NCI-H1930 (cell line): ENCODE measurements at places on chromosomes 13 and 19.
A peak's percentile ranks its signal among the peaks of the same experiment; 100 is the strongest.

DNA sequence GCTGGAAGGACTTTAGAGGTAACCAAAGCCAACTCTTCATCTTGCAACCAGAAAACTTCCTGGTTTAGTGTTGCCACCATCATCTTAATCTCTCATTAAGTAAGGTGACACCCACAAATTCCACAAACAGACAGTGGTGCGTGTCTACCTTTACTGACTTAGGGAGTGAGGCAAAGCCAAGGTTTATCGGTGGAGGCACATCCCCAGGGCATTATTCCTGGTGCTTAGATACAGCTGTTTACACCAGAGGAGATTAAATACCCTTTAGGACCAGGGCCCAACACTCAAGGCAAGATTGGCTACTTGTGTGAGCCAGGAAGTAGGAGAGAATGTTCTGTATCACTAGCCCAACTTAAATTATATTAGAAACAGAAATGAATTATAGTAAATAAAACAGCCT is 9.5 kb downstream of the STOML3 start:
- DNase-seq: peak; percentile 40

DNA sequence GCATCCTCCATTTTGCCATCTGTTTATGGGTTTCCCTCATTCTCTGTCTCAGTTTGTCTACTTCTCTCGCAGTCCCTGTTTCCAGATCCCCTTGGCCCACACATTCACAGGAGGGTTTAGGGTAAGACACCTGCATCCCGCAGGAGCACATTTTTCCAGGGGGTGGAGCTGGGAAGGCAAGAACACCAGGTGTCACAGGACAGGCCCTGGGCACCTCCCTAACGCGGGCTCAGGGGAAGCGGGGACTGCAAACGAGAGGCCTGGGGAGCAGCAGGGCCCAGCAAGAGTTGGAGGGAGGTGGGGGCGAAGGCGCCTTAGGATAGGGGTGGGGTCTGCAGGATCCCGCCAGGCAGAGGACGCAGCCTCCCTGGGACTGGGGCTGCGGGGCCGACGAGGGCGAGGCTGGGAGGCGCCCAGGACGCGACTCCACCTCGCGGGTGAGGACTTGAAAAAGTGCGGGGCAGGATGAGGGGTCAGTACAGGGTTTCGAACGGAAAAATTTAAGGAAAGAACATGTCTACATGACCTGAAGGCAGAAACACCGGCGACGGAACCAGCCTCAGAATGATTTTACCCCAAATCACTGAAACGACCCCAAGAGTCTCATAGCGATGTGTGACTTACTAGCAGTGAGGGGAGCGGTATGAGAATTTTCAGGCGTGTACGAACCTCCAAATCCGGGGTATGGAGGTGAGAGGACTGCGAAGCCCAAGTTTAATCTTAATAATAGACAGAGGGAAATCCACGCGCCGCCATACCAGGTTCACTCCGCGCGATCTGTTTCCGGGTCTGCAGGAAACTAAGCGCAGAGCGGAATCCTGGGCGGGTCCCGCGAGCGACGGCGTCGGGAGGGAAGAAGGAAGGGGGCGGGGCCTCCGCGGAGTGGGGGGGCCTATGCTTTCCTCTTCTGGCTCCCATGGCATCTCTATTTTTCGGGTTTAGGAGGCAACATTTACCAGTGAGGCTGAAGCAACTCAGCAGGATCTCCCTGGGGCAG is 7.1 kb upstream of the ERVV-2 start:
- DNase-seq: peak; percentile 79

DNA sequence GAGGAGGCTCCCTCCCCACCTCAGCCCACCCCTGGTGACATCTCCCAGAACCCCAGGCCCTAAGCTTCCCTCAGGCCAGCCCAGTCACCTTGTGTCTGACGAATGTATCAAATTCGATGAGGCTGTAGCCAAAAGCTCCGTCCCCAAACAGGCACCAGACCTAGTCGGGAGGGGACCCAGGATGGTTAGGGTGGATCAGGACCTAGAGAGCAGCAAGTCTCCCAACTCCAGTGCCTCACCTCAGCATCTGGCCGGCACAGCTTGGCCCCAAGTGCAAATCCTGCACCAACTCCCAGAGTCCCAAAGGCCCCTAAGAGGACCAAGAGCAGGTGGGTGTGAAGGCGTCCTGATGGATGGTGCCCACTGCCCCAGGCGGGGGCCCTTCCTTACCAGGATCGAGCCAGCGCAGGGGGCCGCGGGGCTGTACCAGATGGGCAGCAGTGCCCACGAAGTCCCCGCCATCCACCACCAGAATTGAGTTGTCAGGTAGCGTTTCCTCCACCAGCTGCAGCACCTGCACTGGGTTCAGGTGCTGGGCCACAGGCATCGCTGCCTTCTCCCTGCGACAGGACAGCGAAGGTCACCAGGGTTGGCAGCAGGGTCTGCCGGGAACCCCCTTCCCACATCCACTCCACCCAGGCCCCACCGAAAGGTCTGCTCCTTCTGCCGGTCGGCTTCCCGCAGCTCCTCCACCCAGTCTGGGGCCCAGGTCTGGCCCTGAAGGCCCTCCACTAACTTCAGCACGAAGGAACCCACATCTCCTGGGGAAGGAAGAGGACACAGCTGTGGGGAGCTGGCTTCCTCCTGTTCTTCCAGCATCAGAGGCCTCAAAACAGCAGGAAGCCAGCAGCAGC is 8.8 kb downstream of the SYDE1 start:
- no peak for DNase-seq

DNA sequence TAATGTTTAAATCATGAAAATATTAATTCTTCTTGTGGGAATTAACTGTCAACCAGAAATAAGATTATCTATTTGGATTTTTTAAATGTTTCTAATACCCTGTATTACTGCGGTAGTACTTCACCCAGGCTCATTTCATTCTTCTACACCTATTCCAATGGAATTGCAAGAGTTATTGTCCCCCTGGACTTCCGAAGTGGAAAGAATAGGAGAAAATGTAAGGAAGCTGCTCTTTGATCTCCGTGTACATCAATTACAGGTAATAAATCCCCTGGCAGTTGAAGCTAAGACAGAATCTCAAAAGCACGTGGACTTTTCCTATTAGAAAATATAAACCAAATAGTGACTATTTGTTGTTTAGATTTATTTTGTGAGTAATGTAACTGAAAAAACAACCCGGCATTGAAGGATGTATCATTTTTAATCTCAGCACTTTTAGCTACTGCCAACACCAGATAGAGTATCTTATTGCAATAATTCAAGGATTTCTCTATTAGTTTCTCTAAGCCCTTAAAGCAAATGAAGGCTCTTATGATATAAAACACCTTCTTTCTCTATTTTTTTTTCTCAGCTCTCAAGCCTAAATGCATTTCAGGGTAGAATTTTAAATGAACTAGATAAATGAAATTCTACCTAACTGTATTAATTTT is 77.3 kb downstream of the MZT1 start:
- DNase-seq: no peak

DNA sequence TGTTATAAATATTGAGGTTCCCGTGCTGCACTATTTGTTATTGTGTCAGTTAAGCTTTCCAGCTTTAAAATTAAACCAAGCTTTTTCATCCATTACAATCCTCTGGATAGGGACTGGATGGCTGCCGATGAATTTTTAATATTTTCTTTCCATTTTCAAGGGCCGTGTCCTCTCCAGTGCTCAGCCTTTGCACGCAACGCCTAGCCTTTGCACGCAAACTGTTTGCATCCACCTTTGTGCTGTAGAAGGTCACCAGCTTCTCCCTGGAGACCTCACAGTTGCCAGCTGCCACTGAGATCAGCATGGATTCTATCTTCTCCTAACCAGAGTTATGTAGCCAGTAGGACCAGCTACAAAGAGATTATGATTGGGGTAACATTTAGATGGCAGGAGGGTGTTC is 240.5 kb downstream of the SLC7A1 start:
- no peak for DNase-seq

GRCh38 chr13:21616880-21617279 is 12.9 kb upstream of the MICU2 start:
- no peak for DNase-seq

DNA sequence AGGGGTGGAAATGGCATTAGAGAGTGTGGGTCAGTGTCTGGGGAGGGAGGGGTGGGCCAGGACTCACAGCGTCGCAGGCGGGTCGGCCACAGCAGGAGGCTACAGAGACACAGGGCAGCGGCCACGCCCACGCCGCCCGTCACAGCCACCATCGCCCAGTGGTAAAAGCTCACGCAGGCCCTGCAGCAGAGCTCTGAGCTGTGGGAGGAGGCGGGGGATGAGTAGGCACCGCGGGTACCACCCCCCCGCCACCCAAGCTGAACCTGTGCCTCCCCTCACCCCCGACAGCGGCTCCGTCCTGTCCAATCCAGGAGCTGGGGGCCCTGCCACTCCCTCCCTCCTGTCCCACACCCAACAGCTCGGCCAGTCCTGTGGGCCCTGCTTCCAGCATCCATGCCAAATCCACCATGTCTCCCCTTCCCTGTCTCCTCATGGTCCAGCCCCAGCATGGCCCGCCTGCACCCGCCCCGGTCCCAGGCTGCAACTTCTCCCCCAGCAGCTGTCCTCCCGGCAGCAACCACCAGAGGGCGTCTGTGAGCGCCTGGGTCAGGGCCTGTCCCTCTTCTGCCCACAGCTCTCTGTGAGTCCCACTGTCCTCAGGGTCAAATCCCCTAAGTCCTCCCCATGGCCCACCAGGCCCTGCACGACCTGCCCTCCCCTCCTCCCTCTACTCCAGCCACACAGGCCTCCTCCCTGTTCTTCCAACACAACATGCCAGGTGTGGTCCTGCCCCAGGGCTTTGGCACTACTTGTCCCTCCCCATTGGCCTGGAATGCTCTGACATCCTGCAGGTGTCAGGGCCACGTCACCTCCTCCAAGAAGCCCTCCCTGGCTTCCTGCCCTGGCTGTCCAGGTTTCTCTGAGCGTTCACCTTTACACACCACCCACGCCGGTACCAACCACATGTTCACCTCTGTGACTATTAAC is 6.0 kb downstream of the TEKTIP1 start:
- no peak for DNase-seq

DNA sequence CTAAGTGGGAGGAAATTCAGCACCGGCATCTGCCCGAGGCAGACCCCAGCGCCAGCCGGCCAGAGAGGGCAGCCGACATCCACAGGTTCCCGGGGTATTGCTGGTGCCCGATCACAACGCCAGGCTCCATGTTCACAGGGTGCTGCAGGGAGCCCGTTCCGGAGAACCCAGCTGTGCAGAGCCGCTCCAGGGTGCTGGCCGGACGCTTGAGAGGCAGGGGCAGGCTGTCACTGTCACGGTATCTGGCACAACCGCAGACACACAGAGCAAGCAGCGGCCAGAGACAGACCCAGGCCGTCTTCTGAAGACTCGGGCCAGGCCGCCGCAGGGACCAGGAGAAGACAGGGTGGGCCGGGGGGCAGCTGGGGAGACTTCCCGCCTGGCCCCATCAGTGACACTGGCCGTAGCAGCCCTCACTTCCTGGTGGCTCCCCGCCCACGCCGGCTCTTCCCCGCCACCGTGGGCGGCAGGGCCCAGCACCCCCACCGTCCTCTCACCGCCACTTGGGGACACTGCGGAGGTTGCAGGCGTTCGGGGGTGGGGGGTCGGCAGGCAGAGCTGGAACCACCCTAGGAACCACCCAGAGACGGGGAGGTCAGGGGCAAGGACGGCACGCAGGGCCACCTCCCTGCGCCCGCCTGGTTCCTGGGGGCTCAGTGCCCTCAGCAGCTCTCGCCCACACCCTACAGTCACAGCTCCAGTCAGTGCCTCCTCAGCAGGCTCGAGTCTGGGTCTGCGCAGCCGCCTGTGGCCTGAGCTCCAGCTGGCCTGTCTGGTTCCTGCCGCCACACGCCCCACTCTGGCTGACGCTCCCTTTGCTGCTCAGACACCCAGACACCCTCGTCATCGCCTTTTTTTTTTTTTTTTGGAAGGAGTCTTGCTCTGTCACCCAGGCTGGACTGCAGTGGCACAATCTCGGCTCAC is 3.8 kb downstream of the RNF126 start:
- no peak for DNase-seq

GRCh38 chr13:33615436-33615835 is 202.5 kb upstream of the RFC3 start:
- no peak for DNase-seq

DNA sequence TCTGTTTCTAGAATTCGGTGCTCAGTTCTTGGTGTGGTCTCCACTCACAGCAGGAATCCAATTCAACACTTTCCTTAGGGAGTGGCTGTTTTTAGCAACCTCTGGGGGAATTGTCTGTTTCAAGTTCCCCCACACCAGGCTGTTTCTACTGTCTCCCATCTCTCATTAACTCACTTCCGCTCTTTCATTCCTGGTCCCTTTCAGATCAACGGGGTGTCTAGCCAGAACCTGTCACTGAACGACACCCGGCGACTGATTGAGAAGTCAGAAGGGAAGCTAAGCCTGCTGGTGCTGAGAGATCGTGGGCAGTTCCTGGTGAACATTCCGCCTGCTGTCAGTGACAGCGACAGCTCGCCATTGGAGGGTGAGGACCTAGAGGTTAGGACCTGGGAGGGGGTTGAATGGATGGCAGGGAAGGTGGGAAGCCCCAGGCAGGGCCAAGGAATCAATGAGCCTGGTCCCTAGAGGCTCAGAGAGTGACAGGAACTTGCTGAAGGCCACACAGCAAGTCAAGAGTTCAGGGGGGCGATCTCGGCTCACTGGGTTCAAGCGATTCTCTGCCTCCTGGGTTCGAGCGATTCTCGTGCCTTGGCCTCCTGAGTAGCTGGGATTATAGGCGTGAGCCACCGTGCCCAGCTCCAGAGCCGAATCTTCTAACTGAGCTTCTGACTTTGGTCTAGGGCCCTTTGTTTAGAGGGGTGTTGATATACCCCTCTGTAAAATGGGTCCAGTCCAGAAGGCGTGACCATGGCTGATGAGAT is 25.5 kb downstream of the TJP3 start:
- DNase-seq: no peak

GRCh38 chr13:110912651-110913051 is 2.2 kb downstream of the ANKRD10 start:
- no peak for DNase-seq

GRCh38 chr13:36979361-36980050 is 19.6 kb downstream of the ALG5 start:
- no peak for DNase-seq

DNA sequence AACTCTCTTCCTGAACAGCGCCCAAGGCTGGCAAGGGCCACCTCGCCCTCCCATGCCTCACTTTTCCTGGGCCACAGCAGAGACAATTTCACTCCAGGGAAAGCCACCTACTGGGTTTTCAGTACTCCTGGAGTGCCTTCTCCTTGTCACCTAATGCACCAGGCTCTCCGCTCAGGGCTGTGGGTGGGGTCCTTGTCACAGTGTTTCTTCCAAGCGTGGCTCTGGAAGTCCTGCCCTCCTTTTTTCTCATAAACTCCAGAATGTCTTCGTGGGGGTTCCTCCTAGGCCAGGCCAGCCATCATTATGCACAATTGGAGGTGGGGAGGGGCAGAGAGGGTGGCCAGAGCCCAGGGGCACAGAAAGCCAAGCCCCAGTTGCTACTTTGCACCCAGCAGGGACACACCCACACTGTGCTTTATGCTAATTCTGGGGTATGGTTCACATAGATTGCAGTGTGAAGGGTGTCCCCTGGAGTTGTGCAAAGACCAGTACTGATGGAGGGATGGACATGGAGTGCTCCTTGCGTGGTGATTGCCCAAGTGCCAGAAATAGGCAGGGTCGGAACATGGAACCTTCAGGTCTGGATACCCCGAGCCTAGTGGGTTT is 78.8 kb downstream of the CHST8 start:
- no peak for DNase-seq

- DNase-seq: no peak
These were observed 78.1 kb downstream of the CHST8 start for GRCh38 chr19:33699754-33700407.

- no peak for DNase-seq
These were observed 2.1 kb downstream of the NECTIN2 start for GRCh38 chr19:44848036-44848811.

GRCh38 chr19:10625762-10626138 is 397 bp downstream of the SLC44A2 start:
- DNase-seq: no peak
